ENCODE measurements at places on chromosomes 12 and 14. TPM values are rescaled to one million over a fixed set of nuclear protein-coding genes. Genes with fewer than 3 reads are reported as not detected.

DNA sequence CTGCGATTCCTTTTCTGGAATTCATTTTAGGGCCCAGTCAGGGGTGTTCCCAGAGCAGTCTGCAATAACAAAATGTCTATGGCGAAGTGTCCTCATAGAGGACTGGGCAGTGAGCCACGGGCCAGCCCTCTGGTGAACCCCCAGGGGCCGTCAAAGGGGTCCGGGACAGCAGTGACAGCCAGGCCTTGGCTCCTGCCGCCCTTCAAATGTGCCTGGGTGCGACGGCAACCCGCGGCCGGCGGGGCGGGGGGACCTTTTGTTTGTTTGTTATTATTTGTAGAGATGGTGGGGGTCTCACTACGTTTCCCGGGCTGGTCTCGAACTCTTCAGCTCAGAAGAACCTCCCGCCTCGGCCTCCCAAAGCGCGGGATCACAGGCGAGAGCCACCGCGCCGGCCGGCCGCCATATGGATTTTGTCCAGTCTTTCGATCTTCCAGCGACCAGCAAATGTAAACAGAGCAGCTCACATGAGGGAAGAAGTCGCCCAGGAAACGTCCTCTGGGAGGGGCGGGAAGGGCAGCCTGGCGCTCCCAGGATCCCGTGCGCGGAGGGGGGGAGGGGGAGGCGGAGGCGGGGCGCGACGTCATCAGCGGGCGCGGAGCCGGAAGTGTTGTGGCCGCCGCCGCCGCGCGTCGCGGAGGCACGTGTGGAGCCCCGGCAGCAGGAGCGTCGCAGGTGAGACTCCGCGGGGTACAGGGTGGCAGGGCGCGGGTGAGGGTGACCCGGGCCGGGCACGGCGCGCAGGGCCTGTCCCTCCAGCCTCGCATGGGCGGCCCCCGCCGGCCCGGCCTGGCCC, at the start of gene TRMT61A:
Gene TRMT61A (plus strand): TSS at position 610 of the 796 bp plus-strand sequence. CDS start 783 bp downstream, outside the sequence.
- peak; percentile 62 for DNase-seq

DNA sequence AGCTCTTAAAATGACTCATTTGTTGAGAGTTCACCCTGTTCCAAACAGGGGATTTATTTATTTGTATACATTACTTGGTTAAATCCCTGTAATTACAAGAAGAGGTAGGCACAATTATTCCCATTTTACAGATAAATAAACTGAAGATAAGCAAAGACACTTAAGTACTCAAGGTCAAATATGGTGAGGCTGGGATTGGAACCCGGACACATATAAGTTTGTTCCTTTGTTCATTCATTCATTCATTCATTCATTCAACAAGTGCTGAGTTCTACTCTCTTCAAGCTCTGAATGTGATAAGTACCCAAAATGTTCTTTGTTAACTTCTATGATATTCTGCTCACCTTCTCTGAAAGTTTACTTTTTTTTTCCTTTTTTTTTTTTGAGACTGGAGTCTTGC, 2.4 kb upstream of the TRIM9 start:
- DNase-seq, result no peak

DNA sequence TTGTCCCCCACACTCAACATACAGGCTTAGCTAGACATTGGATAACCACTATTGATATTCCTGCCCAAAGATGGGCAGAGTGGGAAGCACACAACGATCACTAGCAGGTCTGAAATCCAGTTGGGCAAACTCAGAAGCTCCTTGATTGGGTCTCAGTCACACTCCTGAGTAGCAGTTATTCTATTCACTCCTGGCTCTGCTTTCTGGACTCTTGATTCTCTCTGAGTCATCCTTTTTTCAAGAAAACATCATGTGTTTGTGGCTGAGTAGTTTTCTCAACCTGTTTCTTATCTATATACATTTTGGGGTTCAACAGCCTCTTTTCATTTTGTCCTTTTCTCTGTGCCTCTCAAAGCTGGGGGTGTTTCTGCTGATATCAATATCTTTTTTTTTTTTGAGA, 46.0 kb upstream of the MANSC4 start:
- DNase-seq, result no peak

Gene HNF1A
- total RNA-seq, result not detected

DNA sequence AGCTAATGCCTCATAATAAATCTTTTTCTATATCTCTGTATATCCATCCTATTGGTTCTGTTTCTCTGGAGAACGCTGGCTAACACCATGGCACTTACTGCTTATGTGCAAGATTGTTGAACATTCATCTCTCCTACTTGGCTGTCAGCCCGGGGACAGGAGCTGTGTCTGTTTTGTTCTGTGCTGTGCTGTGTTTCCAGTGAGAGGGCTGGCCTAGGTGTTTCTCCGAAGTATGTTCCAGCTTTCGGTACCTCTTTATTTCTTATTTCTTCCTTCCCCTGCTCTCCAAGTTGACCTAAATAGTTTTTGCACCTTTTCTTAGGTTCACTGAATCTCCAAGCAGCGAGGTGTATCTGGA, 18.8 kb upstream of the NR4A1 start:
- DNase-seq, result no peak

DNA sequence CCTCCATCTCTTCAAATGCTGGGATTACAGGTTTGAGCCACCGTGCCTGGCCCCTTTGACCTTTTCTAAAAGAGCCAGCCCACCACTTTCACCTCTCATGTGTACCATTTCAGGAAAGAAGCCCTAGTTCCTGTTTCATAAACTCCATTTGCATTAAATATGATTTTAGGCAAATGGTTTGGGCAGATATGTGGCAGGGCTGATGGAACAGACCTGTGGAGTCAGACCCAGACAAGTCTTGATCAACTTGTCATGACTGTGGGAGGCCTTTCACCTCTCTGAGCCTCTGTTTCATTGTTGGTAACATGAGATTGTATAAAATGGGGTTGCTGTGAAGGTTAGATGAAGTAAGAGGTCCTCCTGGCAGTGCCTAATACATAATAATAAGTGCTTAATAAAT, 5.2 kb upstream of the MAP3K9 start:
- DNase-seq, result no peak

Gene PLEKHG7
- not detected for total RNA-seq

Gene SRGAP1
- total RNA-seq, result 16.6 TPM

GRCh38 chr14:100710391-100710790, 16.3 kb upstream of the DLK1 start:
- no peak for DNase-seq

Gene MIS18BP1
- total RNA-seq, result 37.9 TPM

DNA sequence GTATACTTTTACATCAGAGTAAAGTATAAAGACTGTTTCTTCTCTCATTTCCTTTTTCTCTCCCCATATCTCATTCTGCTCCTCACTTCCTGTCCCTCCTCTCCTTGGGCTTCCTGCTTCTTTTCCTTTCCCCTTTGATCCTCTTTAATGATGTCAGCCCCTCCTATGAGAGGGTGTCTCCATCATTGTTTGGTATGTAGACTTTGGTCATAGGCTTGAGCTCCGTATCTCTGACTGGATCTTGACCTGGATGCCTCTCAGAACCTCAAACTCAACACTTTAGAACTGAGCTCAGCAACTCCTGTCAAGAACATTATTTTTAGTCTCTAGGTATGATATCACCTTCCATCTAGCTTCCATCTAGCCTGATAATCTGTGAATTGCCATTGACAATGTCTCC, 50.3 kb downstream of the AKAP6 start:
- DNase-seq, result no peak

DNA sequence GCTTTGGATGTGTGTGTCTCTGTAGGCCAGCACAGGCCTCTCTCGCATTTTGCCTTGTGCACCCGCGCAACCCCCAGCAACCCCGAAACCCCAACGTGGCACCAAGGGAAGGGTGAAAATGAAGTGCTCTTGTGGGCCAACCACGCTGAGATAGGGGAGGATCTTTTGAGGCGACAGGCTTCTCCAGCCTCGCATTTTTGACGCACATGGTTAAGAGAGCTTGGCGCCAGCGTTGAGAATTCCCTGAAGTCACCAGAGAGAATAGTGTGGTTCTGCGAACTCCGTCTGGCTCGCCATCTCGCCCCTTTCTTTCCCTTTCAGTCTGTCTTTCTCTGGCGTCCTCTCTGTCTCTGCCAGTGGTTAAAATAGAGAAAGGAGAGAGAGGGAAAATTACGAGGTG, 1.9 kb upstream of the TBX3 start:
- no peak for DNase-seq

DNA sequence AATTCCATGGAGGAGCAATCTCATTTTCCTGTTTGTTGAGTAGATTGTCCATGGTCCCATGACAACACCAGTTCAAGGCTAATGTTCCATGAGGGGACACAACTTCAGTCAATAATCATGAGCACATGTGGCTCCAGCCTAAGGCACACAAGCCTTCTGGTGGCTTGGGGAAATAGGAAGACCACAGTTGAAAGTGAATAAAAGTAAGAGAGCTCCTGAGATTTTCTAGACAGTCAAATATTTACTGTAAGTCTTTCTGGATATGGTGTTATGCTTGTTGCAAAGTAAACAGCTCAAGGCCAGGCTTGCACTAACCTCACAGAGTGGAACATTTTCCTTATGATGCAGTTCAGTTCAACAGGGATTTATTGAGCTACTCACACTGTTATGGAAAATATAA, 206.9 kb upstream of the SLC38A2 start:
- DNase-seq, result no peak

DNA sequence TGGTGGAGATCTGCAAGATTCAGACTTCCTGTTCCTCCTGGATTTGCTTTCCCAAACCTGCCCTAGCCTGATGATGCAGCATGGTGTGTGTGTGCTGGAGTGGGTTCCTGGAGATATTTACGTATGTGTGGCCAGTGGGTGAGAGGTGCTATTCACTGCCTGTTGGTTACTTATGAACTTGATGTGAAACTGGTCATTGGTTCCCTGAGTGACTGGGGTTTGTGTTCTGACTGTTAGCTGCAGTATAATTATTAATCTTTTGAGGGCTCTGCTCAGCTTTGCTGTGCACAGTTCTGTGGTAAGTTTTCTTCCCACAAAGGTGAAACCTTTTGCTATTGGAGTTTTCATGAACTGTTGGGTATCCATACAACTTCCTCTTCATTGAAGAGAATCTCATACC, 541.8 kb upstream of the FBXO33 start:
- DNase-seq, result no peak

GRCh38 chr14:74089251-74090020, 4.7 kb downstream of the LIN52 start:
- no peak for DNase-seq

- no peak for DNase-seq
Measured at GRCh38 chr14:87866116-87866515, 126.9 kb downstream of the GALC start.

Gene ANKRD33
- total RNA-seq, result not detected

Gene ANO4
- total RNA-seq, result 1.7 TPM

Gene ATP5MC2
- 304 TPM for total RNA-seq

GRCh38 chr14:95033682-95034632, 123.4 kb downstream of the DICER1 start:
- no peak for DNase-seq

Gene GLTP
- total RNA-seq, result 26.6 TPM

DNA sequence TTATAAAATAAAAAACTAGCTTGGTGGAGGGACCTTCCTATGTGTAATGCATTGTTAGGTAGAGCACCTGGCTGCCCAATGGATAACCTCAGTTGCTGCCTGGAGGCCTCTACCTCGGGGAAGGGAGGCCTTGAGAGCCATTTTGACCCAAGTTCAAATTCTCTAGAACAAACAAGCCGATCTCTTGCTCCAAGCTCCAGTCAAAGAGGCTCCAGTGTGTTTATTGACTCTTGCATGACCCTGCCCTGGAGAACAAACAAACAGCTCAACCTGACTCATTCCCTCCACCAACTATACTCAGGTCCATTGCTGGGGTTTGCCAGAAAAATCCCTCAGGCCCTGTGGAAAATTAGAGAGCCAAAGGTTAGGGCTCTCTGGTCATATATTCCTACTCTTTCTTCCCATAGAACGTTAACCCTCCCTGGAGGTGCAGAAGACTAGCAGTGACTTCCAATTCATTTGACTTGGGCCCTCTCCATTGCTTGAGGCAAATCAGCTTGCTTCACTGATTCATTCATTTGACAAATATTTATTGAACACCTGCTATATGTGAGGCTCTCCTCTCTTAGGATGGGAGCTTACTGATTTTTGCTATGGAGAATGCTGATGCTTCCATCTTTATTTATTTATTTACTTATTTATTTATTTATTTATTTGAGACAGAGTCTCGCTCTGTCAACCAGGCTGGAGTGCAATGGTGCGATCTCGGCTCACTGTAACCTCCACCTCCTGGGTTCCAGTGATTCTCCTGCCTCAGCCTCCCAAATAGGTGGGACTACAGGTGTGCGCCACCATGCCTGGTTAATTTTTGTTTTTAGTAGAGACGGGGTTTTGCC, 73.7 kb upstream of the CISTR start:
- peak; percentile 83 for DNase-seq

Gene OR4K14
- not detected for total RNA-seq

DNA sequence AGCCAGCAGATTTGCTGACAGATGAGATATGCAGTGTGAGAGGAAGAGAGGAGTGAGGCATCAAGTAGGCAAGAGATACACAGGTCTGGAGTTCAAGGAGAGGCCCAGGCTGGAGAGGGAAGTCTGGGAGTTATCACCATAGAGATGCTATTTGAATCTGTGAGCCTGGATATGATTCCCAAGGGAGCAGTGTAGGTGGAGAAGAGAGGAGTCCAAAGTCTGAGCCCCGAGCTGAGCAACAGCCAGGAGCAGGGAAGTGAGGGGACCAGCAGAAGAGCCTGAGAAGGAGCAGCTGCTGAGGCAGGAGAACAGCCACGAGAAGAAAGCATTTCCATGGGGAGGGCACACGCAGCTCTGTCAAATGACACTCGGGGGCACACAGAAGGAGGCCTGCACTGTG, 20.2 kb upstream of the NXPH4 start:
- DNase-seq, result no peak

DNA sequence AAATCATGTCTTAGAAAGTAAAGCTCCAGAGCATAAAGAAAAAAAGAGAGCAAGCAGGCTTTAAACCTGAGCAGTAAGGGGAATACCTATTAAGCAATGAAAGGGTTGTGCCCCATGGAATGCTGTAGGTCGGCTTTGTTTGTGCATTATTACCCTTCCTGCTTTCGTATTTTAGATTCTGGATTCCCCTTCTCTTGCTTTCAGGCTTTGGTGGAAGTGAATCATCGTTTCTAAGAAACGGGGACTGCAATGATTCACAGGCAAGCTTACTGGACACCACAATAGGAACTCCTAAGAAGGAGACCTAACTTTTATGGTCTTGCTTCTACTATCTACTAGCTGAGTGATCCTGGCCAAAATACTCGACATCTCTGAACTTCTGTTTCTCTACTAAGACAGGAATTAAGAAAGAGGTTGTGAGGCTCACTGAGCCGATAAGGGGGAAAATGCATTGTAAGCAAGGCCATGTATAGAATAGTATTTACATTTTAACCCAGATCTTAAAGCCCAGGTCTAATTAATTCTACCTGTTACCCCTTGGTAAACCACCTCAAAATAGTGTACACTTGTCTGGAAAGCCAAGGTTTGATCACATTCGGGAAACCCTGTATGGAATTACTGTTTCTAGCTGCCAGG, 1.2 kb upstream of the BMAL2 start:
- peak; percentile 66 for DNase-seq

Gene GPR65
- total RNA-seq, result 0.05 TPM

GRCh38 chr12:110849221-110849620, 2.4 kb downstream of the CCDC63 start:
- no peak for DNase-seq

DNA sequence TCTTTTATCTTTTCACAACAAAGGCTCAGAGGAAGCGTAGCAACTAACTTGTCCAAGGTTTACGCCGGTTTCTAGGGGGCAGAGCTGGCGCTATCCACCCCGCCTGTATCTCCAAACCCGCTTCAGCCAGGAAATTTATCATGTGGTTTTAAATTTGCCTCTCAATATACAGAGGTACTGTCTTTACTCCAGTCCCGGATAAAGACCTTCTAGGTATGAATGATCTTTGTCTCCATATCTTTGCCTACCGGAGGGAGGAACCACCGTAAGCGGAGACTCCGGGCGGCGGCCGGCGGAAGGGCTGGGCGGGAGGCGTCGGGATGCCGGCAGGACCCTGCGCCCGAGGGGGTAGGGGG, 693 bp upstream of the RIMKLB start:
- DNase-seq, result no peak

Gene AVPR1A
- total RNA-seq, result 0.07 TPM
